ENCODE measurements at places on chromosomes 2 and 18.

- DNase-seq: no peak
These were observed 1.2 kb downstream of the KCNG2 start for GRCh38 chr18:79798999-79799370.

GRCh38 chr2:238895891-238896600, 48.2 kb downstream of the TWIST2 start:
- DNase-seq: no peak

DNA sequence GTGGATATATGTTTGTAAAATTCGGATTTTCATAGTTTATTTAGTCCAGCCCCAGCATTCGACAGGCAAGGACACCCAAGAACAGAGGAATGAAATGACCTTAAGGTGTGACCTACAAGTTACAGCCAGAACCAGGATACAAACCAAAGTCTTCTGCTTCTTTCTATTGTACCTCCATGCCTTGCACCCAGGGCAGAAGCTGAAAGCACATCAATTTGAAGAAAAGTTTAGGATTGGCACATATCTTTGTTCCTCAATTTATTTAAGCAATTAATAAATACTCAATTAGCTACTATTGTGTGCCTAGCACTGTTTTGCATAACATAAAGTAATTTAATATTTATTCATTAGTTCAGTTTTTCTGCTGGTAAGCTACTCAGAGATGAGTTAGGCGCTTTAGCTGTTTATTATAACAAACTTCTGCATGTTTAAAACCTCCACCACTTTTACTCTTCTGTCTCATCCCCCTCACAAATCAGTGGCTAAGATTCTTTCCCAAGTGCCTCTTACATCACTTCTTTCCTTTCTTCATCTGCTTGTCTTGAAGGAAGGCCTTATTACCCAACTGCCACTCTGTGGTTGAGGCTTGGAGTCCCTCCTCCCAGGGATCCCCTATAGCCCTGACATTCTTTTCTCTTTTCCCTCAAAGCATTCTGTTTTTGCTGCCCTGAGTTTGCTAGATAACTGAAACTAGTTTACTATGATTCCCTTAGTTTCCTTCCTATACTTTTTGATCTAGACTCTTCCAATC, 37.1 kb upstream of the DARS1 start:
- no peak for DNase-seq

- DNase-seq: no peak
These were observed 4.9 kb downstream of the CUL3 start for GRCh38 chr2:224580248-224580647.

GRCh38 chr2:68110102-68110501, 47.3 kb upstream of the C1D start:
- no peak for DNase-seq

- DNase-seq: no peak
These were observed 20.0 kb upstream of the LPIN1 start for GRCh38 chr2:11726384-11726783.

- no peak for DNase-seq
These were observed 84.7 kb downstream of the BCL2 start for GRCh38 chr18:63234841-63235240.

- no peak for DNase-seq
These were observed 63.1 kb downstream of the CXCR4 start for GRCh38 chr2:136054856-136055255.

DNA sequence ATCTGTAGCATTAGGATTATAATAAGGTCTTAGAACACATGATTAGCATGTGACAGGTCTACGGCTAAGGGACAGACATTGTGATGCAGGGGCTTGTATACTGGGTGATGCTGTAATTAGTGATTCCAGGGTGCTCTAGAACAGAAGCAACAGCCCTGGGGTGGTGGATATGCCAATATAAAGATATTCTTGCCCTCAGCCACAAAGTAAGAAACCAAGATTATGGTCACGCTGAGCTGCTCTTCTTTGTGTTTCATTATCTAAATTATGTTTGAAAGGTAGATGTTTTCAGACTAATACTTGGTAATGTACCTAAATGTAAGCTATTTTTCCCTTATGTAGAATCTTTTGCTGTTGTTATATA, 45.3 kb downstream of the FN1 start:
- DNase-seq: no peak

Measured in activated CD4-positive, alpha-beta T cell treated with anti-CD3 and anti-CD28 coated beads, Interleukin-2, amount 50 U/mL, for 1 hour (primary cell).